Urothelium cell line (cell line): ENCODE measurements at places on chromosomes 7 and 10.

- peak; percentile 80 for DNase-seq
Measured at GRCh38 chr7:87218796-87219544, 562 bp downstream of the TMEM243 start.

DNA sequence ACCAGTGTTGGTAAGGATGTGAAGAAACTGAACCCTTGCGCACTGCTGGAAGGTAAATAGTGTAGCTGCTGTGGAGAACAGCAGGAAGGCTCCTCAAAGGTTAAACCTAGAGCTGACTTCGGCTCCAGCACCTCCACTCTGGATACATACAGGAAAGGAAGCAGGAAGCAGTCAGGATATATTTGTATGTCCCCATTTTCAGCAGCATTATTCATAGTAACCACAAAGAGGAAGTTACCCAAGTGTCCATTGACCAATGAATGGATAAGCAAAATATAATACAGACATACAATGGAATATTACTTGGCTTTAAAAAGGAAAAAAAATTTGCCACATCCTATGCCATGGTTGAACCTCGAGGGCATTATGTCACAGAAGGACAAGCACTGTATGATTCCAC is 15.0 kb downstream of the RET start:
- DNase-seq, result no peak

GRCh38 chr10:92571649-92572048 is 2.2 kb downstream of the IDE start:
- no peak for DNase-seq

DNA sequence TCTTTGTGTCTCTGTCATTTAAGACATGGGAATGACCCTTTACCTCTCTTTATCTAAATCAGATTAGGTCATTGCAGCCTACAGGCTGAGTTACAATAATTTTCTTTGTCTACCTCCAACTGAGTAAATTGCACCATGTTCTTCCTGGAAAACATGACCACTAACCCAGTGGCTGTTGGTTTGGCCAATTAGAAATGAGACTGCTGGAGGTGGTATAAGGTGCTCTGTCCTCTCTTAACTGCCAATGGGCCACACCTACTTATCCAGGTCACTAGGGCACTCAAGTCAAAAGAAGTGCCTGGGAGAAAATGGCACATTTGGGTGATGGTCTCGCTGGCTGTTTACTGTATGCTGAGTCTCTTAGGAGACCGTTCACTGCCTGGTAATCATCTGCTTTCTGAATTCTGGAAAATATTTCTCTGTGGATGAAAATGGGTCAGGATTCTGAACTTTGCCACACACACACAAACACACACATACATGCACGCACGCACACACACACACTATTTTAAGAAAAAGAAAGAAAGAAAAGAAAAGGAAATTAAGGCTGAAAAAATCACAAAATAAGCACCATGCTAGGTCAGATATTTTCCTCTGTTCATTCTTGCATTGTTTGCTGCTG is 16.4 kb downstream of the STAMBPL1 start:
- no peak for DNase-seq
